Activated CD4-positive, CD25-positive, alpha-beta regulatory T cell treated with anti-CD3 and anti-CD28 coated beads, Interleukin-2, amount 50 U/mL, for 16 hours (primary cell): ENCODE measurements at places on chromosomes 7 and 10.

GRCh38 chr7:138608275-138608674, 92.9 kb downstream of the SVOPL start:
- no peak for DNase-seq

DNA sequence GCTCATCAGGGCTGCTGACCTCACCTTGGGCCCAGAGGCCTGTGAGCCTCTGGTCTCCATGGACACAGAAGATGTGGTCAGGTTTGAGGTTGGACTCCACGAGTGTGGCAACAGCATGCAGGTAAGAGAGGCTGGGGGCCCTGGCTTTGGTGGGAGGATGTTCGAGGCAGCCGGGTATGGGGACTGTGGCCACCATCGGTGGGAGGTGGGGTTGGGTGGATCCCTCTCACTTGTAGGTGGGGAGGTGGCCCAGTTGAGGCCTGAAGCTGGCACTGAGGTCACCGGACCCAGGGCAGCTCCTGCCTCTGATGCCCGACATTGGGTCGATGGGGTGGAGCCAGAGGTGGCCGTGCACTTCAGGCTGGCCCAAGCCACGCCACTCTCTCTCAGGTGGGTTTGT, 406 bp downstream of the ZP3 start:
- DNase-seq: no peak

DNA sequence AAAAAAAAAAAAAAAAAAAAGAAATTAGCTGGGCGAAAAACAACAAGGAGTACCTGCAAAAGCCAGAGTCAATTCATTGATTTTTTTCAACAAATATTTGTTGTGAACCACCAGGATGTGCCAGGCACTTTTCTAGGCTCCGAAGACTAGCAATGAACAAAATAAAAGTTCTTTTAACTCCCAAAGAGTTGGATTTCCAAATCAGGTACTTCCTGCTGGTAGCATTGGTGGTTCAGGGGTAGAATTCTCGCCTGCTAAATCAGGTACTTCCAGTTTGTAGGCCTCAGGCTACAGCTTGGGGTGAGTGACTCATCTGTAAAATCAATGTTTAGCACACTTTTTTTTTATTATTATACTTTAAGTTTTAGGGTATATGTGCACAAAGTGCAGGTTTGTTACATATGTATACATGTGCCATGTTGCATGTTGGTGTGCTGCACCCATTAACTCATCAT, 10.9 kb downstream of the PPA1 start:
- no peak for DNase-seq

DNA sequence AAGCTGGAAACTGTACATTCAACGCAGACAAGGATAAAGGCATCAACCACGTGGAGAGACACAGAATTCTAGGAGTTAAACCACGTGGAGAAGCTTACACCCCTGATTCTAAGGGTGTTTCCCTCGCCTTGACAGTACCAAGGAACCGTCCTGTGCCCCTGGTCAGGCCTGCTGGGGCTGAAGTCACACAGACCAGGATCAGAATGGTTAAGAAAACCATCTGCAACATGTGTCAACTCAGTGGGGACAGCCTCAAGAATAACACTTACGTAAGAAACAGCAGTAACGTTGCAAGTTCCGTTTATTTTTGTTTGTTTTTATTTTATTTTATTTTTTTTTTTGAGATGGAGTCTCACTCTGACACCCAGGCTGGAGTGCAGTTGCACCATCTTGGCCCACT, 55.6 kb downstream of the CHST15 start:
- no peak for DNase-seq

GRCh38 chr7:51789489-51789888, 472.9 kb upstream of the COBL start:
- no peak for DNase-seq

- DNase-seq: no peak
Measured at GRCh38 chr10:113235508-113235907, 285.5 kb downstream of the TCF7L2 start.

GRCh38 chr7:35695473-35695850, 527 bp upstream of the HERPUD2 start:
- no peak for DNase-seq

- no peak for DNase-seq
Measured at GRCh38 chr7:86643561-86644281, at the start of gene GRM3. Gene GRM3, plus strand, starts transcription at chr7:86643909. Its CDS starts 121,237 bp downstream, at chr7:86765146.

DNA sequence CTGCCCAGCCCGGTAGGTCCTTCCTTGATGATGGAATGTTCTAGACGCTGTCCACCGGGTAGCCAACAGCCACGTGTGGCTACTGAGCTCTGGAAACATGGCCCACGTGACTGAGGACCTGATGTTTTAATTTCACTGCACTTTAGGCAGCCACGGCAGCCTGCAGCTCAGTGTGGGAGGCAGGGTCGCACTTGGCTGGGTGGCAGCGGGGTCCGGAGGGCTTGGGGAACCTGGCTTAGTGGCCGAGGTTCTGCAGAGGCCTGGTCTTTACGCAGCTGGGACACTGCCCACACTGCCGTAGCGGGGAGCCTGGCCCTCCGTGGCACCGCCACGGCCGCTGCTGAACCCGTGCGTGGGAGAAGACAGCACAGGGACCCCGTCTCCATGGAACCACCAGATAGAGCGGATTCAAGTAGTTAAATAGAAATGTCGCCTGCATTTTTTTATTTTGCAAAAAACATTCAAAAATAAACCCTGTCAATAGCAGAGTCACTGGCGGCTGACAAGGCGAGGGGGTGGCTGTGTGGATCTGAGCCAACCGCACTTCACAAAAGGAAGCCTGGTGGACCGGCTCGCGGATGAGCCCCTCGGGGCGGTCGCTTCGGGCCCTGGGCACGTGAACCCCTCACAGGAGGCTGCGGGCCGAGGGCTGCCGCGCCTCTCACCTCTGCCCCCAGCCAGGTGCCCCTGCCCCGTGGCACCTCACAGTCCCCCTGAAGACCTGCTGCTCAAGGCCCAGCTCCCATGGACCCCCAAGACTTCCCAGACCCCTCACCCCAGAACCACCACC, 25.6 kb upstream of the UTF1 start:
- DNase-seq: no peak

DNA sequence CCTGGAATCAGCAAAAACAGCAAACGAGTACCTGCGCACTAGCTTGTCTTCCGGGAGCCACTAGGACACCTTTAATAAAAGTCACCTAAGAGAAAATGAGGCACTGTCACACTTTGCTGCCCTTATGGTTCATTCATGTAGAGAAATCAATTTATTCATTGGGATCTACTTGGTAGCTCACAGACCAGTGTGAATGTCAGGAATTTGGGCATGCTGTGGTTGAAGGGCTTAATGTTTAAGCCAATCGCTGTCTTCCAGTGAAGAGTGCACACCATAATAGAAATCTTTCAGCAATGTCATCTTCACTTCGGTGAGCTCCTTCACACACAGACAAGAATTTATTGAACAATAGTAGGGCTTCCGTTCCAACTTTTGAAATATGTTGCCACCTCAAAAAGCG, 65.1 kb downstream of the MARCHF5 start:
- DNase-seq: no peak

DNA sequence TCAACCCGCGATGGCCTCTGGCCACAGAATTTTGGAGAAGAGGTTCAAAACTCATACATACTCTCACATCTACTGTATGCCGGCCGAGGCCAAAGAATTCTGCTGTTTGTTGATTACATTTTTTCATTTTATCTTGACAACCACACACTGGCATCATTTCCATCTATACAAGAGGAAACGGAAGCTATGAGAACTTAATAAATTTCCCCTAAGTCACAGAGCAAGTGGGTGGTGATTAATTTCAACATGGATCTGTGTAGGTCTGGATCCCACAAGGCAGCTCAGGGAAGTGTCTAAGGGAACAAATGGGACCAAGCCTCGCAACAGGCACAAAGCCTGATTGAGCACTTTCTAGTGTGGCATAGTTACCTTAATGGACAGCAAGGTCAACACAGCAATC, 18.0 kb downstream of the ELMO1 start:
- DNase-seq: no peak

DNA sequence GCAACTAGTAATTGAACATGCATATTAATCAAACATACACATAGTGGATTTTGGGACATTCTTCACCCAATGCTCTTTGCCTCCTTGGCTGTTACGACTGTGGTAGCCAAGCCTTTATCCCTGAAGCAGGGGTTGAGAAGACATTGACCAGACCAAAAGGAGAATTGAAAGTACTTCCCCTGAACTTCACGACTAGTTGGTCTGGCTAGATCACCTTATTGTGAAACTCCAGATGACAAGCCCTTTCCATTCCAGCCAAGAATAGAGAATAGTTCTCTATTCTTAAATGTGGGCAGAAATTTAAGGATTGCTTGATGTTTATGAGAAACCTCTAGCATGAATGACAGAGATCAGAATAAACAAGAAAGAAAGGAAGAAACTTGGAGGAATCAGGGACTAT, 97.0 kb downstream of the LRMDA start:
- DNase-seq: no peak

- no peak for DNase-seq
Measured at GRCh38 chr10:46290101-46290886, 3.5 kb downstream of the ANTXRL start.

GRCh38 chr10:10044922-10045764, 972.5 kb upstream of the CELF2 start:
- no peak for DNase-seq

DNA sequence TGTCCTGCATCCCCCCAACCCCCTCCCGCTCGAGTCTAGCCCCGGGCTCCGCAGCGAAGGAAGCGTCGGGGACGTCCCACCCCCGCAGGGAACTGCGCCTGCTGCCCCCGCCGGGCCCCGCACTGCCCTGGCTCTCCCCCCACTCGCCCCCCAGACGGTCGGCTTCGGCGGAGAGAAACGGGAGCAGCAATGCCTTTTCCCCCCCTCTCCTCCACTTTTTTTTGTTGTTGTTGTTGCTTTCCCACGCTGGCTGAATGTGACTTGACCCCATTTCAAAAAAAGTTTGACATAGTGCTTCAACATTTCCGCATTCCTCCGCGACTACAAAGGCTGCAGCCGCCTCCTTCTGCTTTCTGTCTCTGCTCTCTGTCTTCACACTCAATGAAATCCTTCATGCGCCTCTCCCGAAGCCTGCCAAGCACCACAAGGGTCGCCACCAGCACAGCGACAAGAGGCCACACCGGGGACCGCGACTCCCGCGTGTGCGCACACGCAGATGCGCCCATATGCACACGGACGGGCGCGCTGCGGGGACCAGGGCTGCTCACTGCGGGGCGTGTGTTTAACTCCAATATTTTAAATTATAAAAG, 1.0 kb downstream of the CDK6 start:
- DNase-seq: no peak

- DNase-seq: no peak
Measured at GRCh38 chr10:132677473-132678227, 108.3 kb downstream of the NKX6-2 start.

- no peak for DNase-seq
Measured at GRCh38 chr7:54778166-54778565, 19.2 kb upstream of the SEC61G start.

- DNase-seq: no peak
Measured at GRCh38 chr7:116691664-116692063, 19.7 kb downstream of the MET start.

- no peak for DNase-seq
Measured at GRCh38 chr7:25495342-25496250, 267.3 kb upstream of the NPVF start.

GRCh38 chr7:20316706-20317105, 14.0 kb upstream of the ITGB8 start:
- DNase-seq: no peak

- DNase-seq: no peak
Measured at GRCh38 chr7:131630427-131630826, 74.0 kb upstream of the PODXL start.

DNA sequence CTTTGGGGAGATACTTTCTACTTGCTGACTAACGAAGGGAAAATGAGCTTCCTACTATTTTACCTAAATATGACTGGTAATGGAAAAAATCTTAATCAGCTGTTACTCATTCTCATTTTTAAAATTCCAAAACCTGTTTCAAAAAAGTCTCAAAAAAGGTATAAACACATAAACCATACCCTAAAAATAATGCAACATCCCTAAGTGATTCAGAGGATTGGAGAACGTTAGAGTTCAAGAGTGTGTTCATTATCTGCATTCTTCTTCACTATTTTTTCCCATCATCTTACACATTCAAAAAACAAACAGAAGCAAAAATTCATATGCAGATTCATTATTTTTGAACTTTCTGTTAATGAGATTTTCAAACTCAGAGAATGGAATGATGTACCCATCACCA, 150.4 kb upstream of the GNAI1 start:
- DNase-seq: no peak

DNA sequence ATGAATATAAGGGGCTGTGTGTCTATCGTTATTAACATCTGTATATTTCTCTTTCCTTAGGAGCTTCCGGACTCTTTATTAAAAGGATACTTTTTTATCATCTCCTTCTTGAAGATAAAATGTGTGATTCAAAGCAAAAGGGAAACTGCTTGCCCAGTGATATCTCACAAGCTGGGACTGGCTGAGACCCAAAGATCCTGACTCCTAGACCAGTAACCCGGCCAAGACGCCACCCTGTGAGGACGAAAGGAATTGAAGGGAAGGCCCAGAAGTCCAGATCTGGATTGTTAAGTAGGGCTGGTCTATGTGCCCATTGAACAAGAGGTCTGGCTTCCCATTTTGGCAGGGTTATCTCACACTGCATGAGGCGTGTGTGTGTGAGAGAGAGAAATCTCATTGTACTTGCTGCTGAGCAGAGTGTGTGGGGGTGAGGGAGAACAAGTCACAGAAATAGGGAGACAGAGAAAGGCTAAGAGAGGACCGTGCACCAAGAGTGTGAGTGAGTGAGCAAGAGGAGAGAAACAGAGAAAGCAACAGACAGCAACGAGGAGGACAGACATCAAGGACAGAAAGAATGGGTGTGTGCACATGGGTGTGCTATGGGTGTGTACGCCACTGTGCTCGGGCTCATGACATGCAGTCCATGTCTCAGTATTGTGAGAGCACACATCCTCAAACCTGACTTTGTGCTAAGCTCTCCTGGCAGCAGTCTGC, 75.4 kb downstream of the PLXNA4 start:
- no peak for DNase-seq

- DNase-seq: no peak
Measured at GRCh38 chr10:49167425-49168170, 20.6 kb downstream of the TMEM273 start.

DNA sequence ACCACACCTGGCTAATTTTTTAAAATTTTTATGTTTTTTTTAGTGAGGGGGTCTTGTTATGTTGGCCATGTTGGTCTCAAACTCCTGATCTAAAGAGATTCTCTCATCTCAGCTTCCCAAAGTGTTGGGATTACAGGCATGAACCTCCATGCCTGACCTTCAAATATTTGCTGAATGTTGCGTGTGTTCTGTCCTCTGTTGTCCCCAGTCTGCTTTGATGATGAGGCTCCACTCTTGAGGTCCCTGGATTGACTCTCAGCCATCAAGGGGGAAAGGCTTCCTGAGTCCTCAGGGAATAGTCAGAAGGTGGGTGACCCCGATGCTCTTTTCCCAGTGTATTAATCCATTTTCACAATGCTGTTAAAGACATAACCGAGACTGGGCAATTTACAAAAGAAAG, 26.0 kb downstream of the LYZL2 start:
- DNase-seq: no peak
